ENCODE measurements at places on chromosomes 6 and 20. TPM values are rescaled to one million over a fixed set of nuclear protein-coding genes. Genes with fewer than 3 reads are reported as not detected.

DNA sequence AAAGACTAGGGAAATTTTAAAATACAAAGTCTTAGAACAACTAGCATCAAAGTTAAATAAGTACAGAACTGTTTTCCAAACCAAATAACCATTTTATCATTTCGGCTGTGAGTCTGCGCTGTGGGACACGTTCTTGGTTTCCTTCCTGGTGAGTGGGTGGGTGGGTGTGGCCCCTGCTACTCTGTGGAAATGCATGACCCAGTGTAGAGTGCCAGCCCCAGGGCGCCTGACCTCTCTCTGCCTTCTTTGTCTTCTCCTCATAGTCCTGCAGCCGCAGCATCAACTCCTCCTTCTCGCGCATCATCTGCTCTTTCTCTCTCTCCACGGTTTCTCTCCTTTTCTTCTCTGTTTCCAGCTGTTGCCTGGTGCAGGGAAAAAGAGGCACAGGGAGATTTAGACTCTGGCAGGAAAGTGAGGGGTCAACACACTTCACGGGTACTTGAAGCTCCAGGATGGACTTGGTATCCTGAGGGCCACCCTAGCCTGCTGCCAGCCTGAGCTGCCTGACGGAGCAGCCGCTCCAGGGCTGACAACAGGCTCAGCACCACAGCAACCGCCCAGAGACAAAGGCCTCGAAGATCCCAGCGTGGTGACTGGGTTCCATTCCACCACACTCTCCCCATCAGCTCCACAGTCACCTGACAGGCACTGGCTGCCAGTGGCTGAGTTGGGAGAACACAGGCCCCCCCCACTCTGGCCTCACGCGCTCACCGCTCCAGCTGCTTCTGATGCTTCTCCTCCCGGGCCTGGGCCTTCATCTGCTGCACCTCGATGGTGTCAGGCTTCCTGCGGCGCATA lies 48.4 kb downstream of the EZR start:
- no peak for DNase-seq

- no peak for DNase-seq
Observed at GRCh38 chr6:24431045-24431451, 28.3 kb downstream of the MRS2 start.

DNA sequence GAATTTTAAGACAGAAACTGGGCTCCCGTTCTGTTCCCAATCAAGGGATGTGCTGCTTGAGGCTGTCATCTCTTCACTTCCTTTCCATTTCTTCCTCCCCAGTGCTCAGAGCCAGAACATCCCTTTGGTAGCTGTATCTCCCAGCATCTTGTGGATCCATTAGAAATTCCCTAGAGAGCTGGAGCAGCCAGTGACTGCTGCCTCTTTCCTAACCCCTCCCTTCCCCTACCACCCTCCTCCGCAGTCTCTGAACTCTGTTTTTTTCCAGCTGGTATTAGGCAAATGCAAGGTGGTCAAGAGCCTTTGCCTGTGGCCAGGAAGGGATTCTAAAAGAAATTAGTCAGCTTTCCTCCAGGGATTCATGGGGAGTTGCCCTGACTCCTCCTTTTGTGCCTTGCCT lies 208.0 kb downstream of the EYA2 start:
- no peak for DNase-seq

GRCh38 chr20:3871550-3872265 lies 17.5 kb upstream of the PANK2 start:
- no peak for DNase-seq

- DNase-seq, result no peak
Observed at GRCh38 chr20:46128310-46129151, 10.4 kb downstream of the CD40 start.

The FLRT3 gene
- total RNA-seq, result not detected

DNA sequence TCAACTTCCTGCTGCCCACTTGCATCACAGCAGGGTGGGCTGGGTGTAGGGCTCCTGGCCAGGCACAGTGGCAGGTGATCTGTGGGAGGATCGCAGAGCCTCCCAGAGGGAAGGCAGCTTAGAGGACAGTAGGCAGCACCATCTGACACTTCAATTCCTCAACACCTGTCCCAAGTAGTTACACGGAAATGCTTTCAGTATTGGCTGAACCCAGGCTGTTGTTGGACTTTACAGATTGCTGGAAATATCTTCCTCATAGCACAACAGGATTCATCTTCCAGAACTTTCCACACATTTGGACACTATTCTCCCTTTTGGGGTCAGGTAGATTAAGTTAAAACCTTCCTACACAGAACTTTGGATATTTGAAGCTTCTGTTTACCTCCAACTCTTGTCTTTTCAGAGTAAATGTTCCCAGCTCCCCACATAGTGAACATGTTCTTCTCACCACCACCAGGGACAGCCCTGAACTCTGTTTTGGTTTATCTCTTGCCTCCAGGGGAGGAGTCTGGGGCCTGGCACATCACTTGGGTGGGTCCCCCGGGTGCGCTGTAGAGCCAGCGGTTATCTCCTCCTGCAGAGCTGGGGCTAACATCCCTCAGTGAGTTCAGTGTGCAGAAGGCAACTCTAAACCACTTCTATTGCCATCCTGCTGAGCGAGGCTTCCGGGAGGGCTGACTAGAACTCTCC lies 3.5 kb upstream of the SLC22A2 start:
- no peak for DNase-seq

- DNase-seq, result peak; percentile 68
Observed at GRCh38 chr20:51062065-51062464, 39.2 kb upstream of the KCNG1 start.

- DNase-seq, result peak; percentile 73
Observed at GRCh38 chr20:13546497-13547131, 92.1 kb downstream of the TASP1 start.

The HACE1 gene
- 14.1 TPM for total RNA-seq

GRCh38 chr20:3168829-3169590 lies 4.3 kb downstream of the LZTS3 start:
- DNase-seq, result no peak

DNA sequence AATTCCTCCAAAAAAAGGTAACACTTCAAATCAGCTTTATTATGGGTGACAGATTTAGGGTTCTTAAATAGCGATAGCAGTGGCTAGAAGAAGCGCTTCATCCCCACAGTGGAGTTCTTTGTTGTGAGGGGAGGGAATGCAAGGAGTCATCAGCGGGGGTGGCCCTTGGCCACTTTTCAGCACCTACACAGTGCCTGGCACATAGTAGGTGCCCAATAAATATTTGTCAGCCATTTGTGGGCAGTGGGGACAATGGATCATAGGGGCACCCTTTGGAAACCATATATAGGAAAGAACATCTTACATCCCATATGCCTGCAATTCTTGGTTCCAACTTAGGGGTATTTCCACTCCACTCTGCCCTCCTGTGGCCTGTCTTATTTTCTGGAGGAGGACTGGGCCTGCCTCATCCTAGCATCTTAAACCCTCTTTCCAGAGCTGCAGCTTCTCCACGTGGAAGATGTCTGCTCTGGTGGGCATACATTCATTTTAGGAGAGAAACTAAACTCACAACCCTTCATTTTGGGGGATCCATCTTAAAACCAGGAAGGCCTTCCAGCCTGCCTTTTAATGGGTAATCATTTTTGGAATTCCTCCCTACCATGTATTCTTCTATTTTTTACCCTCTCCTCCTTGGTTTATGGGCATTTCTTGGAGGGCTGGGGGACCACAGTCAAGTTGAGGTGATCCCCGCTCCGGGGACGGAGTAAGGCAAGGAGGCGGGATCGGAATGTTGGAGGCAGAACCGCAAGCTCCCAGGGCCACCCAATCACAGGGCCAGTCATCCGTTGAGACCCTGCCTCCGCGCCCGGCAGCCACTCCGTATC lies 2.6 kb upstream of the GPSM3 start:
- peak; percentile 34 for DNase-seq

The MMUT gene
- 10.6 TPM for total RNA-seq

- DNase-seq, result no peak
Observed at GRCh38 chr20:48831718-48832404, 4.1 kb upstream of the PREX1 start.

DNA sequence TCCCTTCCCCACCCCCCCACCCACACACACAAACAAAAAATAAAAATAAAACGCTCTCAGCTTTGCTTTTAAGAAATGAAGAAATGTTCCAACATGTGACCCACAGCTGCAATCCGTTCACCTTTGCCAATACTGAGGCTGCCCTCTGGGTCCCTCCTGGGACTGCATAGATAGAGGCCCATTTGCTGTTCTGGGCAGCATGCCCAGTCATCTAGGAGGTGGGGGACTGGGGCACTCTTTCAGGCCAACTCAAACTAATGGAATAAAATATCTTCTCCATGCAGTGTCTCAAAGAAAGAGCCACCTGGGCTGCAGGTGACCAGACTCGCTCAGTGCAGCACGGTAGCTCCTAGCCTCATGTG lies 79.9 kb downstream of the SLC22A3 start:
- DNase-seq, result no peak

DNA sequence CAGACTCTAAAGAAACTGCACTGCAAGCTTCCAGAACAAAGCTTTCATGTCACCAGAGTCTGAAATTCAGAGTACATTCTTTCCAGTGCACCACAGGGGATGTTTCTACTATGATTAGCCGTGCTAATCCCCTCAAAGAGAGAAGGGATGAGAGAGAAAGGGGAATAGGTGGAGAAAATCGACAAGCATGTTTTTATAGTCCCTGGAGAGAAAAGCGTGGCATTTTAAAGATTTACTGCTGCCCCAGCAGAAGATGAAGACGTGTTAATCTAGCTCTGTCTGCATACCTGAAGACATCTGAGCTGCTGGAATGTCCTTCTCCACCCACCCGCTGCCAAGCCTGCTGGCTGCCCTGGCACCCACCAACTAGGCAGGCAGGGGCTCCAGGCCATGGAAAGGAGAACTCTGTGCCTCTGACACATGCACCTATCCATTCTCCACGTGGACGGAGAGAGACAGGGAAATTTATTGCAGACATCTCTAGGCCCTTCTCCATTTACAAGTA lies 4.1 kb downstream of the MYLK4 start:
- DNase-seq, result no peak

The ITPA gene
- 94.7 TPM for total RNA-seq

The LY6G5C gene
- 5.4 TPM for total RNA-seq

The MOG gene
- not detected for total RNA-seq

The ULBP3 gene
- total RNA-seq, result 0.98 TPM

DNA sequence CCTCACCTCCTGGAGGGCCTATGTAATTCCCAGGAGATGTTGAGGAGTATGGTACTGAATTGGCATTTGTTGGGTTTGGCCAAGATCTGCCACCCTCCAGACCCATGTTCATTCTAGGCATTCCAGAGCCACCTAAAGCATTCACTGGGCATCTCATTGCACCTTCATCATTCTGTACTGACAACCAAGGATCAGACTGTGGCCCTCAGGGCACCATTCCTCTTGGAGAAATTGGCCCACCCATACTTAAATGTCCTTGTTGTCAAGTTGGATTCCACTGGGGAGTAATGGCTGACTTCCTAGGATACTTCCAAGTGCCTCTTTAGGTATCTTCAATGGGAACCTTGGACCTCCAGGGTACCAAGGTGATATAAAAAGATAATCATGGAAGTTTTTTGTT lies 16.8 kb upstream of the IBTK start:
- DNase-seq, result no peak

DNA sequence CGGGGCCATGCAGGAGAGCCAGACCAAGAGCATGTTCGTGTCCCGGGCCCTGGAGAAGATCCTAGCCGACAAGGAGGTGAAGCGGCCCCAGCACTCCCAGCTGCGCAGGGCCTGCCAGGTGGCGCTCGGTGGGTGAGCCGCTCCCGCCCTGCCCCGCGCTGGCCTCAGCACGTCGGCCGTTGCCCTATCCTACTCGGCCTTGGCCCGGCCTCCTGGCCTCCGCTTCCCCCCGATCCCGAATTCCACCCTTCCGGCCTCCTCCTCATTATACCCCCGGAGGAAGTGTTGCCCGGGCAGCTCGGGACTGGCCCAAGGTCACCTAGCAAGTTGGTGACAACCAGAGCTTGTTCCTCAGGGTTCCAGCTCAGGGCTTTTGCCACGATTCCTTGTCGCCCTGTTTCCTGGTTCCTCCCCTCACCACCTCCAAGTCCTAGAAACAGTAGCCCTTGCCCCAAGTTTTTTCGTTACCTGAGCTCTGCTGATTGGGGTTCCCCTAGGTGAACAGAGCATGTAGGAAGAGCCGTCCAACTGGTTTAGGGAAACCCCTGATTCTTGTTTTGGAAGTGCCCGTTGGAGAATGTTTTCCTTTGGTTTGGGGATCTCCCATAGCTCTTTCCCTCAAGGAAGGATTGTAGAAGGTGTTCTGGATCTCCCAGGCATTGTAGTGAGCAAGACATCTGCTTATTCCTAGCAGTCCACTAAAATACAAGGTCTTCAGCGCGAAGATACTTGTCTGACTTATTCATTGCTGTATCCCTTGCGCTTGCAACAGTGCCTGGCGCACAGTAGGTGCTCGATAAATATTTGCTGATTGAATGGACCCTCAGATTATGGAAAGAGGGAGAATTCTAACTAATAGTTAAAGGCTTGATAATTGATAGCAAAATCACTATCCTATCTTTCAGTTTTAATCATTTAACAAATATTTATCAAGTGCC lies 641 bp downstream of the ARFGEF2 start:
- no peak for DNase-seq

DNA sequence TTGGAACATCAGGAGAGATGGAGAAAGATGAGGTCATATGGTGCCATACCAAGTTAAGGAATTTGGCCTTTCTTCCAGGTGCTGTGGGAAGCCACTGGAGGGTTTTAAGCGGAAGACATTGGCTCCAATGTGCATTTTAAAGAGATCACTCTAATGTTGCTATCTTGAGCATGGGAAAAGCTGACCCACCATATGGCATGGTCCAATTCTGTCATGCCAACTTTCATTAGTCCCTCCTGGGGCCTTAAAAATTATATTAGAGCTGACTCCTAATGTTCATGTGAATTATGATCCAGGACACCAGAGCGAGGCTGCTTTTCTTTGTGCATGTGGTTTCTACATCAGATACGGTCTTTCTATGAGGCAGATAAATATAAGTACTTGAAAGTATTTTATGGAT lies 335.0 kb upstream of the TSHZ2 start:
- DNase-seq, result no peak

- no peak for DNase-seq
Observed at GRCh38 chr20:61192337-61192950, 59.6 kb upstream of the CDH4 start.

The EEF1E1 gene
- total RNA-seq, result 35.9 TPM

DNA sequence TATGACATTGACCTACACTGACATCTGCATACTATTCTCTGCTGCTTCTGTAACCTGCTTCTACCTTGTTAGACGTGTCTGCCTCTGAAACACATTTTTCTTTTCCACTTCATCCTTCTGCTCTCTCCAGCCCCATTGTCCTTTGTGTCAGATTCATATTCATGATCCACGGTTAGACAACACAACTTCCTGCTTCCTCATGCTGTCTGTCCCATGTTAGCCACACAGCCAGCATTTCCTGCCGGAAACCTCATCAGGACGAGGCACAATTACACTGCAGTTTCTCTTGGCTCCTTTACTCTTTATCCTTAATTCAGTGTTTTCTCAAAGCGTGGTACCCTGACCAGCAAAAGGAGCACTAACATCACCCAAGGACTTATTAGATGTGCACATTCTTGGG lies 150.2 kb downstream of the TBC1D7 start:
- DNase-seq, result no peak

The CD40 gene
- total RNA-seq, result 32.7 TPM

DNA sequence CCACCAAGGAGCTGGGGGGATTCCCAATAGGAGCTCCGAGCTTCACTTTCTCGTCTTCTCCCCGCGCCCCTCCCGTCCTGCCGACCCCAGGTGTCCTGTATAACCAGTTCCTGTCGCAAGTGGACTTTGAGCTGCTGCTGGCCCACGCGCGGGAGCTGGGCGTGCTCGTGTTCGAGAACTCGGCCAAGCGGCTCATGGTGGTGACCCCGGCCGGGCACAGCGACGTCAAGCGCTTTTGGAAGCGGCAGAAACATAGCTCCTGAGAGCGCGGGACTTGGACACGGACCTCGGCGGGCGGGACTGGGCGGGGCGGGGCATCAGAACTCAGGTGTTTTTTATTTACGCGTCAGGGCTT lies 340 bp upstream of the VARS2 start:
- DNase-seq, result no peak

The ECT2L gene
- not detected for total RNA-seq

The TFAP2D gene
- total RNA-seq, result not detected
